ENCODE measurements at places on chromosomes 4 and X.

- no peak for DNase-seq
These were observed 113.2 kb downstream of the IL1RAPL2 start for GRCh38 chrX:104679175-104679574.

GRCh38 chrX:78710171-78710570, 37.3 kb upstream of the LPAR4 start:
- no peak for DNase-seq

- no peak for DNase-seq
These were observed 97.1 kb downstream of the MRPL1 start for GRCh38 chr4:77959566-77960338.

DNA sequence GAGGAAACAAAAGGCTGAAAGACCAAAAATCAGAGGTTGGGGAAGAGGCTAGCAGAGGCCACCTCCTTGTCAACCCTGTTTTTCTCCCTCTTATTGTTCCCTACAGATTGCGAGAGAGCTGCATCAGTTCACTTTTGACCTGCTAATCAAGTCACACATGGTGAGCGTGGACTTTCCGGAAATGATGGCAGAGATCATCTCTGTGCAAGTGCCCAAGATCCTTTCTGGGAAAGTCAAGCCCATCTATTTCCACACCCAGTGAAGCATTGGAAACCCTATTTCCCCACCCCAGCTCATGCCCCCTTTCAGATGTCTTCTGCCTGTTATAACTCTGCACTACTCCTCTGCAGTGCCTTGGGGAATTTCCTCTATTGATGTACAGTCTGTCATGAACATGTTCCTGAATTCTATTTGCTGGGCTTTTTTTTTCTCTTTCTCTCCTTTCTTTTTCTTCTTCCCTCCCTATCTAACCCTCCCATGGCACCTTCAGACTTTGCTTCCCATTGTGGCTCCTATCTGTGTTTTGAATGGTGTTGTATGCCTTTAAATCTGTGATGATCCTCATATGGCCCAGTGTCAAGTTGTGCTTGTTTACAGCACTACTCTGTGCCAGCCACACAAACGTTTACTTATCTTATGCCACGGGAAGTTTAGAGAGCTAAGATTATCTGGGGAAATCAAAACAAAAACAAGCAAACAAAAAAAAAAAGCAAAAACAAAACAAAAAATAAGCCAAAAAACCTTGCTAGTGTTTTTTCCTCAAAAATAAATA, 179.9 kb downstream of the AR start:
- no peak for DNase-seq

DNA sequence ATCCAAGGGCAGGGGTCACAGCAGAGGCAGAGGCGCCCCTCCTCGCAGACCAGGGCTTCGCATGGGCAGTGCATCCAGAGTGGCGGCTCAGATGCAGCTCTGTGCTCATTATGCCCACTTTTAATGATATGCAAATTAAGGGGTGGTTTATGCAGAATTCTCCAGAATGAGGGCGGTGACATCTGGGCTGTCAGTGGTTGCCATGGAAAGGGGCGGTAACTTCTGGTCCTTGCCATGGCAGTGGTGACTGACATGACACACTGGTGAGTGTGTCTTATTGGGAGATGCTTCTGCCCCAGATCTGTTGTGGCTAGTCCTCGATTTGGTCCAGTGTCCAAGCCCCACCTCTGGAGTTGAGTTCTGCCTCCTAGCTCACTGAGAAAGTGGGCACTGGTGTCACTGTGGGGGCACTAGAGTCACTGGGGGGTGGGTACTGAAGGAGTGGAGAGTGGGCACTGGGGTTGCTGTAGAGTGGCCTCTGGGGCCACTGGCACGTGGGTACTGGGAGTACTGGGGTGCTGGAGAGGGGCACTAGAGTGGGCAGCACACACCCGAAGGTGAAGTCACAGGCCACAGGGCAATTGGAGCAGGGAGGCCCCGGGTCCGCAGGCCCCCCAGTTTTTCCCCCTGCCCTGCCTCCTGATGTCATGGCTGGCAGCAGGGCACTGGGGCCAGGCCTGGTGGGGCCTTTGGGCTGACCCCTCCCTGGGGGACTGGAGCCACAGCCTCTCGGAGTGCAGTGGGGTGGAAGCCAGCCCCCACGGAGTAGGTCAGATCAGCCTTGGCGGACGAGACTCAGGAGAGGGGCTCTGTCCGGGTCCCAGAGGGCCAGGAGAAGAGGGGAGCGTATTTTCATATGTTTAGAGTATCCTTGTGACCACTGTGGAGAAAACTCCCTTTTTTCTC, 98.6 kb upstream of the NKX1-1 start:
- DNase-seq = no peak

- DNase-seq = no peak
These were observed 114.1 kb upstream of the TRIM2 start for GRCh38 chr4:153090181-153090580.

GRCh38 chrX:44828008-44828605, 15.7 kb upstream of the DUSP21 start:
- DNase-seq = no peak

DNA sequence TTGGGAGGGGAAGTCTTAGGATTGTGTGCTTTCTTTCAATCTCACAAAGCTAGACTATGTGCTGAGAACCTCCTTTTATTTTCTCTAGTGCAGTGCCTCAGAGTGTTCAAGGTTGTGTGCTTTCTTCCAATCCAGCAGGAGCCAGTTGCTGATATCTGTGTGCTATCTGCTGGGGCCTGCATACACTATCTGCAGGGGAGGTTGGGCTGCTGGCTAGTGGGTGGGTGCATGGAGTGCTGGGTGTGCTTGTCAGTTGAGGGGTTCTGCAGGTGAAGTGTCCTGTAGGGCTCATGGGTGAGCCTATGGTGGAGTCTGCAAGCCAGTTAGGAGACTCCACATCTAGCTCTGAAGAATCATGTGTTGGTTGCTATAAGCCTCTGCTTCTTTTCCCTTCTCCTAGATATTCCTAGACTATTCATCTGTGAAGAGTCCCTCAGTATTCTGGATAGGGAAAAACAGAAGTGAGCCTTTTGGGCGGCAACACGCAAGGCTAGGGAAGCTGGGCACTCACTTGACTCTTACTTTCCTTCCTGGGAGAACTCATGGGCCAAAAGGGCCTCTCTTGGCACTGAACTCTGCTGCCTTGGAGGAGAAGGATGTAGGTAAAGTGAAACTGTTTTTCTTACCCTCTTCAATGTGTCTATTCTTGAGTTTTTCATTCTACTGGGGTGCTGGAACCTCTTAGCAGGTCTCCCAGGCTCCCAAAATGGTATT, 8.0 kb upstream of the CISD2 start:
- no peak for DNase-seq

DNA sequence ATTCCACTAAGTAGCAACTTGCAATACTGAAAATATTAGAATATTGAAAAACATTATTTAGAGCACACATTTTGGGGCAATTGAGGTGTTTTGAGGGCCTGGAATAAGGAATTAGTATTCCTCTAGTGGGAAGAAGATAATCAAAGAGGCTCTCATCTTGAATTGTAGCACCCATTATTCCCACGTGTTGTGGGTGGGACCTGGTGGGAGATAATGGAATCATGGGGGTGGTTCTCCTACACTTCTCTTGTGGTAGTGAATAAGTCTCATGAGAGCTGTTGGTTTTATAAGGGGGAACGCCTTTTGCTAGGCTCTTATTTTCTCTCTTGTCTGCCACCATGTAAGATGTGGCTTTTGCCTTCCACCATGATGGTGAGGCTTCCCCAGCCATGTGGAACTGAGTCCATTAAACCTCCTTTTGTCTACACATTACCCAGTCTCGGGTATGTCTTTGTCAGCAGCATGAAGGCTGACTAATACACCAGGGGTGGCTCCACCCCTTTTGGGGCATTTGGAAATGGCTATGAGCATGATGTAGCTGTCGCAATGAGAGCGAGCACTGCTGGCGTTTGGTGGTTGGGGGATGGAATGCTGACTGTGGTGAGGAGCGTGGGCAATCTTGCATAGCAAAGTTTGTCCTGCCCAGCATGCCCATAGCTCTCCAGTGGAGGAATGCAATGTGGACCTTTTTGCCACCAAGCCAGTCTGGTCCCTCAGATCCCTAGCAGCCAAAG, 308.2 kb downstream of the FRMPD4 start:
- DNase-seq = no peak

- no peak for DNase-seq
These were observed 81.8 kb downstream of the TEX11 start for GRCh38 chrX:70826715-70827114.

- no peak for DNase-seq
These were observed 78.0 kb downstream of the CHRNA9 start for GRCh38 chr4:40412866-40413795.

DNA sequence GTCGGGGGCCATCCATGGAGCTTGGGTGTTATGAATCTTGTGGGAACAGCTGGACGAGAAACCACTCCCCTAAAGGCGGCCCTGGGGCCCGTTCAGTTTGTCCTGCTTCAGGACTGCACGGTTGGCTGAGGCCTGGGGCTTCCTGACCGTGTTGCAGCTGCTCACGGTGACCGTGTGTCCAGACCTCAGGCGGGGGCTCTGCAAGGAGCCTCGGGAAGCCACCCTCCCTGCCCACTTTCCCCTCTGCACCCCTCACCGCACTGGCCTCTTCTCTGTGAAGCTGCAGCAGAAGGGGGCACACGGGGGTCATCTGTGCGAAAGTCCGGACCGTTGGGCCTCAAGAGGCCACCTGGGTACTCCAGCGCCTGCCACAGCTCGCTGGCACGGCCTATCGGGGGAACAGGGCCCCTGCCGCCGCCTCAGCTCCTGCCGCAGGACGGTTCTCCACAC, 29.4 kb downstream of the UVSSA start:
- DNase-seq = no peak

- DNase-seq = no peak
These were observed 46.9 kb upstream of the HSD17B10 start for GRCh38 chrX:53481093-53481492.

DNA sequence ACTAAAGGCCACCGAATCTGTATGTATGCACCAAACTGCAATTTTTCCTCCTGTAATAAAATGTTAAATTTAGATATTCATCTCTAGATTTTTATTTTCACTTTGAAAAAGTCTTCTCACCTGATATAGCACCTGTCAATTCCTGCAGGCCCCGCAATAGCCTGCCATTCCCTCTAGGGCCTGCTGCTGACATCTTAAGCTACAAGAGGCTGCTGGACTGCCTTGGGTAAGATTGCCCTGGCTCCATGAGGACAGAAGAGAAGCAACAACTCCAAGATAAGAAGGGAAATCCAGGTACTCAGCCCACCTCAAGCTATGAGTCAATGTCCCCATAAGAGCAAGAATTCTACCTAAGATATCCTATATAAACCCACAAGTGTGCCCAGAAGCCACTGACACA, 230.2 kb upstream of the AGTR2 start:
- no peak for DNase-seq

GRCh38 chr4:153243468-153243867, 39.2 kb downstream of the TRIM2 start:
- DNase-seq = no peak

DNA sequence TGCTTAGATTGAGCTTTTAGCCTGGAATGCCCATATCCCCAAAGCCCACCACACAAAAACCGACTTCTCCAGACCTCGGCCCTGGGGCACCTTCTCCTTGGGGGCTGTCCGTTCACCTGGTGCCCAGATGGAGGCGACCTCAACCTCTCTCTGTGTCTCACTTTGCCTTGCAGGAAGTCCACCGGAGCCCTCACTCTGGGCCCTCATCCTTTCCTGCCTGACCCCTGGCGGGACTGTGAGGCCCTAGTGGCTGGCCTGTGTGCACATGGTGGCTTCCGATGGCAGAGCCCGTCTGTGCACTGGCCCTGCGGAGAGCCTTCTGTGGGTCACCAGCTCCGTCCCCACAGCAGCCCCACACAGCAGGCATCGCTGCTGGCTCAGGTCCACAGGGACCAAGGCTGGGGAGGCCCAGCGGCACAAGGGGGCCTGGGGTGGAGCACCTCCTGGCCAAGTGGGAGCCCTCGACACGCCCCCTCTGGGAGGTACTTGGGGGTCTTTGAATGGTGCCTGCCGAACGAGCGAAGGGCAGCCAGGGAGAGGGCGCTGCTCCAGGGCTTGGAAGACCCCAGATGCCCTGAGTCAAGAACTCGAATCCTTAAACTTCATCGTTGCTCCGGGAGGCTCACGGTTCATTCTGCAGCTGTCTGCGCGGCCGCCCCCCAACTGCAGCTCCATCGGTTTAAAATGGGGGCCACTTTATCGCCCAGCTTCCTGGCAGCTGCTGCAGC, 97.2 kb upstream of the ADRA2C start:
- no peak for DNase-seq

DNA sequence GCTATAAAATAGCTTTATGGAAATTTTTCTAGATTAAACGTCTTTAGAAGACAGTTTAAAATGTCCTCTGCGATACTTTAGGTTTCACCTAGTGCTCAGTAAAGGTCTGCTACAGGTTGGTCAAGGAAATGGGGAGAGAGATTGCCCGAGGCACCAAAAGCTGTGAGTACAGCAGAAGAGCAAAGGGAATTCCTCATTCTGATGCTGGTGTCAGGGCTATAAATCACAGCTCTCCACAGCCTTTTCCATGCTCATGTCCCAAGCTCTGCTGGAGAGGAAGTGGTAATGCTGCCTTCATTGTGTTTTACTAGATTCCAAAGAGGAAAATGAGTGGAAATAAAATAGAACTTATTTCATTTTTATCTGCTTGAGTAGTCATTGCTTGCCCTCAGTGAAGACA, 2060.4 kb downstream of the ARAP2 start:
- no peak for DNase-seq

GRCh38 chr4:73663576-73663975, 43.3 kb upstream of the RASSF6 start:
- DNase-seq = no peak

- no peak for DNase-seq
These were observed 73.7 kb downstream of the BEND2 start for GRCh38 chrX:18146954-18147353.

DNA sequence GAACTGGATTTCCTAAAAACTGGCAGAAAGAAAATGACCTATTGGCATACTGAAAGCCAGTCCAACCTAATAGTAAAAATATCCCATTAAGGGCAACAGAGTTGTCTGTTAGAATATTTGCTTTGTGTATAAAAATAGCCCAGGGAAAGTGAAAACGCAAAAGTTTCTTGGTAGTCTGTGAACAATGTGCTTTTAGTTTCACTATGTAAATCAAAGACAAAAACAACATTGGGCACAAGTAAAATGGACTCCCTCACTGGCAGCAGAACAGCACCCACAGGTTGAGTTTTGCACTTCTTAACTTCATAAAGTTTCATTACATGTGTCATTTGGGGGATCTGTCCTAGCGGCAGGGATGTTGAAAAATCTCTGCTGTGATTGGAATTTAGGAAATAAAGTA, 4.3 kb upstream of the FGG start:
- no peak for DNase-seq

DNA sequence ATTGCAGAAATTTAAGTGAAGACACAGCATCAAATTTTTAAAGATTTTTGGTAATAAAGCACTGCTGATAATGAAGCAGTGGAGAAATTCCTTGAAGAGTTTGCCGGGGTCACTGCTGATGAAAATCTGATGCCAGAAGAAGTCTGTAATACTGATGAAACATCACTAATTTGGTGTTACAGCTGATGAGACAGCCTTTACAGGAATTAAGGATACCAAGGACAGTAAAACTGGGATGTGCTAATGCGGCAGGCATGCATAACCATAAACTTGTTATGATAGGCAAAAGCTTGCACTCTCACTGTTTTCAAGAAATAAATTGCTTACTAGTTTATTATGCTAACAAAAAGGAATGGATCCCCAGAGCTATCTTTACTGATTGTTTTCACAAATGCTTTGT, 52.9 kb upstream of the VEGFC start:
- DNase-seq = no peak

- DNase-seq = no peak
These were observed 3.8 kb downstream of the PHOX2B start for GRCh38 chr4:41744572-41745291.

- no peak for DNase-seq
These were observed 13.5 kb downstream of the NSUN7 start for GRCh38 chr4:40763228-40763716.

- no peak for DNase-seq
These were observed 139.9 kb downstream of the CAMK2D start for GRCh38 chr4:113621633-113622032.

GRCh38 chr4:173247321-173247720, 78.7 kb downstream of the GALNT7 start:
- DNase-seq = no peak
